ENCODE measurements at places on chromosomes 5 and 9.

DNA sequence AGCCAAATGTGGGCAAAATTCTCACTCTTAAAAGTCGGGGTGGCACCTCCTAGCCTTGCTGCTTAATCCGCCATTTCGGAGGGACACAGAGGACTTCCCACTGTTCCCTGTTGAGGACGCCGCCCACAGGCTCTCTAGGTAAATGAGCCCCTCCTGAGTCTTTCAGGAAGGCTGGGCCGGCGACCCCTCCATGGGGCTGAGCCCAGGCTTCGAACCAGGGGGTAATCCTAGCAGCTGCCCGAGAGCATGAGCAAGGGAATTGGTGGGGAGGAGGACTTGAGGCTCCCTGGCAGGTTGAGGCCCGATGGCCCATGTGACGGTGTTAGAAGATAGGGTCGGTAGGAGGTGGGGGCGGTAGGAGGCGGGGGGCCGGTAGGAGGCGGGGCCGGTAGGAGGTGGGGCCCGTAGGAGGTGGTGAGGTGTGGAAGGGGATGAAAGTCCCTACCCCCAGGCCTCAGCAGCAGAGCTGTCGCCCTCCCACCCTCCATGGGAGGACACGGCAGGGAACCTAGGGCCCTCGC lies 17.1 kb downstream of the SLC12A7 start:
- no peak for DNase-seq

- DNase-seq, result no peak
Measured at GRCh38 chr9:99244344-99245260, 22.5 kb downstream of the SEC61B start.

DNA sequence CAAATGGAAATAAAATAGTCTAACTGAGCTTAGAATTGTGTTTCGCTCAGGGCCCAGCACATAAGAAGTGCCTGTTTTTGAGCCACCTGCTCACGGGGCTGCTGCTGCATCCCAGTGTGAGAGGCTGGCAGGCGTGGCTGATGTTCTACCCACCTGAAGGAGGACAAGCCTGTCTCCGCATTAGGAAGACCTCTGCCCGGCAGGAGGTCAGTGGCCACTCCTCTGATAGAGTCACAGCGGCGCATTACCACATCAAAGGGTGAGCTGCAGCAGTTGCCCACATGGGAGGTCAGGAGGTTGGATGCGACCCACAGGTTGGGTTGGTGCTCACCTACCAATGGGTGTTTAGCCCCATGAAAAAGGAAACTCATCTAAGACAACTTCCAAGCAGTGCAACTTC lies 3.7 kb upstream of the SLC6A7 start:
- no peak for DNase-seq

DNA sequence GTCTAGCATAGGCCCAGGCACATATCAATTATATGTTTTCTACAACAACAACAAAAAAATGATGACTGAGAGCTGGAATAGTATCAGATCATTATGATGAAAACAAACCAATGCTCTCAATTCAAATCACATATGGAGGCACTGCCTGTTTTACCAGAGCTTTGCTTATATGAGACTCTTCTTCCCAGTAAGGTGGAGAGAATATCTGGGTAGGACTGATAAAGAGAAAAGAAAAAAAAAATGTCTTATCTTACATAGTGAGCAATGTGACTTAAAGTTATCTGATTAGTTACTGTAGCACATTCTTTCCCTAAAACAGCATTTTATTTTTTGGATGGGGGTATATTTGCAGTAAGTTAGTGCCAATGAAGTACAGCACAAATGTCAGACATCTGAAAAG lies 154.8 kb downstream of the RAB3C start:
- DNase-seq, result no peak

GRCh38 chr5:119896826-119897536 lies 267.6 kb downstream of the FAM170A start:
- no peak for DNase-seq

GRCh38 chr5:132469380-132470009 lies 21.1 kb downstream of the IRF1 start:
- no peak for DNase-seq

- no peak for DNase-seq
Measured at GRCh38 chr5:123436201-123436600, 13.0 kb upstream of the CEP120 start.

- no peak for DNase-seq
Measured at GRCh38 chr9:125568621-125569020, 138.4 kb downstream of the MAPKAP1 start.

GRCh38 chr5:68272289-68272688 lies 56.7 kb downstream of the PIK3R1 start:
- no peak for DNase-seq

DNA sequence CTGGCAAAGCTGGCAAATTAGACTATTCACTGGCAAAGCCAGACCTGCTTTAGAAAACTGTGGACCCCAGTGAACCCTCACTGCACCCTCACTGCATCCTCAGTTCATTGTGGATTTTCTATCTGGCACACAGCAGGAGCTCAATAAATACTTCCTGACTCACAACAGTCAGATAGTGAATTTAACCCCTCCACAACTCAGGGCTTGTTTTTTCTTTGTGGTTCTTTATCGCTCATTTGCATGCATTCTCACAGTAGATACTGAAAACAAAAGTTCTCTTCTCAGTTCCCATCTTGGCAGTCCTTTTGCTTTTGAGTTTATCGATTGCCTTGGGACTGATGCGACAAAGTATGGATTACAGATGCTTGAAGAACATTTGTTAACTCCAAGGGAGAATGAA lies 99.8 kb downstream of the ACTL7B start:
- no peak for DNase-seq

DNA sequence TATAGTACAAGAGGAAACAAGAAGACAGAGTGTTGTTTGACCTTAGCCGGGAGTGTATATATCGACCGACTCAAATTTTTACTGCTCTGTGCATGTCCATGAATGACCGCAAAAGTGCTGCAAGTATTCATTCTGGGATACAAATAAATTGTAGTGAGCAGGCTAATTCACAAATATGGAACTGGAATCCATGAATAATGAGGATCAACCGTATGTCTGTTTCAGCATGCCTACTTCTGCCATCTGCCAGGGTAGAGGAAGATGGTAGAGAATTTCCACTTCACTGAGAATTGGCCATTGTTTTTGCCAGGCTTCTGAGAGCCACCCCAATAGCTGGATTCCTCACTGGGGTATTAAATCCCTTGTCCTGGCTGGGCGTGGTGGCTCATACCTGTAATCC lies 8.5 kb upstream of the RALGPS1 start:
- DNase-seq, result no peak

DNA sequence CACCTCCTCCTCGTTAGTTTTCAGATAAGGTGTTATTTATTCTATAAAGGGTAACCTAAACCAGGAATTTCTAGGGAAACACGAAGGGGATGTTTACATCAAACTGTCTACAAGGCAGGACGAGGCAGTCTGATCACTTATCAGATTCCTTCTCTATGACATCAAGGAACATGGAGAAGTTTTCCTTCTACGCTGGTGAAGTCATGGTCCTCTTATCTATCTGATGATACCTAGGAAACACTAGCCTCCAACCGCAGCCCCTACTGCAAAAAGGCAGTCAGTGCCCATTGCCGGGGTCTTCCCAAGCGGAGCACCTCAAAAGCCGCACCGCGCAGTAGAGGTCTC lies 1.5 kb downstream of the MPDZ start:
- DNase-seq, result no peak

- no peak for DNase-seq
Measured at GRCh38 chr5:65482296-65482735, 596 bp upstream of the ADAMTS6 start.

DNA sequence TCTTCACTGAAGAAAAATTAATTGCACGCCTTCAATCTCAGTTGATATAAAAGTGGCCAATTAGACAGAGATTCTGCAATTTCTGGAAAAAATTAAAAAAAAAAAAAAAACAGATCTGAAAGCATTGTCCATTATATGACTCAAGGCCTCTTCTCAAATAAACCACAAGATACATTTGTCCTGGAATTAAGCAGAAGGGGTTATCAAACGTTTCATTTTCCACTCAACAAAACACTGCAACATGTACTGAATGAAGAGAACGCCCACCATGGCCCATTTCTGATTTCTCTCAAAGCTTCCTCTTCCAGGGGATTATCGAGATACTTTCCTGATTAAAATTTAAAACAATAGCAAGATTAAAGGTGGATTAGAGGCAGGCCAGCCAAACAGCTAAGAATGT lies 5.8 kb upstream of the PAPPA start:
- no peak for DNase-seq

DNA sequence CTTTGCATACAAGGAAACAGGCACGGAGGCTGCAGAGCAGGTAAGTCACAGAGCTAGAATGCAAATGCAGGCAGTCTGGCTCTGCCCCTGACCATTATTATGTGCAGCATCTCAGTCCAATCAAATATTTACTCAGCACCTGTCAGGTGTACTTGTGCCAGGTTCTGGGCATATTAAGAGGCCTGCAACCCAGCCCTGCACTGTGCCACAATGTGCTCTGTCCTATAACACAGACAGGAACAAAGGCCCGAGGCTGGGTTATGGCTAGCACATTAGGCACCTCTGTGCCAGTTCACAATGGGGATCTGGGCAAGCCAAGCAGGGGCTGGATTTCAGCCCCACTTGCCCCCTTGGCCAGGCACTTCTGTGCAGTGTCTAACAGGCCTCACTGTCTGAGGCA lies 14.0 kb downstream of the ARL15 start:
- no peak for DNase-seq
